ENCODE measurements at places on chromosomes 1 and 21.

GRCh38 chr1:3857791-3858129 is 484 bp downstream of the DFFB start:
- no peak for DNase-seq

GRCh38 chr1:175848329-175848728 is 104.9 kb upstream of the TNR start:
- DNase-seq: no peak

DNA sequence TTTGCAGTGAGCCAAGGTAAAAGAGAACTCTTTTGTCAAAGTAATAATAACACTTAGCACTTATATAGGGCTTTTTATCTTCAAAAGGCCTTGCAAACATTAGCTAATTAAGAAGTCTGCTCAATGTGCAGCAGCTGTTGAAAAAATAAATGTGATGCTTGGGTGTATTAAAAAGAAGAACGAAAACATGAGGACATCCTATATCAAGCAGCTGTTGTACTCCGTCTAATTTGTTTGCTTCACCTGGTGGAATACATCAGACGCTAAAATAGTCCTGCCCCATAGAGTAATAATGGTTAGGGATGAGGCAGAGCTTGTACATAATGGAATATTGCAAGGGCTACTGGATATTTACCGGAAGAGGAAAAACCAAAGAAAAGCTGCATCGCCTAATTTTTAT is 299.5 kb downstream of the ST6GALNAC3 start:
- no peak for DNase-seq

DNA sequence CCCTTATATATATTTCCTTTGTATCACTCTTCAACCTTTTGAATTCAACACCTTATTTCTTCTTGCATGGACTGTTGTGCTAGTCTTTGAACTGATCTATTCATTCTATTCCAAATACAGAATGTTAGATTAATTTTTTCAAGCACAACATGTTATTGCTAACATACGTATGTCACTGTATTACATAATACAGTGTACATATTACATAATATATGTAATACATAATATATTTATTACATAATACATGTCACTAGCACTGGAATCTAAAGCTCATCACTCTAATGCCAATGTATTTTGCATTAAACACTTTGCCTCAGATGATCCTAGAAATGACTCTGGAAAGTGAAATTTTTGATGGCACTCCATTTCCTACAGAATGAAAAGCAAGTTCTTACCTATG is 59.8 kb downstream of the LRRC8D start:
- DNase-seq: no peak

Data from IMR-90 (cell line).